ENCODE measurements at places on chromosomes 16 and 17.
A peak's percentile ranks its signal among the peaks of the same experiment; 100 is the strongest.

DNA sequence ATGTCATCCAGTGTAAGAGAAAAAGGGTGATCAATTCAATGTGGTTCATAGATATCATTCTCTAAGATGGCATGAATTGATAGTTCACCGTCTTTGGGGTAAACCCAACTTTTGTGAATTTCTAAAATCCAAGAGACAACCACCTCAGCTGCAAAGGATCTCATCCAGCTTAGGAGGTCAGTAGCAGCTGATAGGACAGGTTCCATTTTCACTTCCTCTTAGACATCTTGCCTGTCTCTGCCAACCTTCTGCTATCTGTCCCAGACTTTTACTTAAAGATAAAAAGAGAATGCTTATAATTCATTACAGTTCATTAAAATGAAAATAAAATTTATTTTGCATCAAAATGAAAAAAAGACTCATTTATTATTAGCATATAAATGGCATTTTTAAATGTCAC is 468.2 kb downstream of the XYLT1 start:
- DNase-seq, result no peak

- DNase-seq, result no peak
Measured at GRCh38 chr16:68246666-68247065, 1.5 kb downstream of the PLA2G15 start.

DNA sequence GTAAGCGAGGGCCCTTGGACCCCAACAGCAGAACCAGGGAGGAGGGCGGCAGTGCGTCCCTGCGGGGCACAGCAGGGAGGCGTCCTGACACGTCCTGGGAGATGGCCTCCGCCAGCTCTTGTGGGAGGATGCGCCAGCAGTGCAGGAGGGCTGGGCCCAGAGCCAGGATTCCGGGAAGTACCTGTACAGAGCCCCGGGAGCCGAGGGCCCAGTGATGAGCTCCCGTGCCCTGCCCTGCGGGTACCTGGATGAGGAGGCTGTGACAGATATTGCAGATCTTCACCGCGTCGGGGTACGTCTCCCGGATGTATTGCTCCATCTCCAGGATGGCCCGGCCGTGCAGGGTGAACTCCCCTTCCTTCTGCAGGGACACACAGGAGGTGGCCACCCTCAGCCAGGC is 23.1 kb downstream of the KDM8 start:
- DNase-seq, result no peak

DNA sequence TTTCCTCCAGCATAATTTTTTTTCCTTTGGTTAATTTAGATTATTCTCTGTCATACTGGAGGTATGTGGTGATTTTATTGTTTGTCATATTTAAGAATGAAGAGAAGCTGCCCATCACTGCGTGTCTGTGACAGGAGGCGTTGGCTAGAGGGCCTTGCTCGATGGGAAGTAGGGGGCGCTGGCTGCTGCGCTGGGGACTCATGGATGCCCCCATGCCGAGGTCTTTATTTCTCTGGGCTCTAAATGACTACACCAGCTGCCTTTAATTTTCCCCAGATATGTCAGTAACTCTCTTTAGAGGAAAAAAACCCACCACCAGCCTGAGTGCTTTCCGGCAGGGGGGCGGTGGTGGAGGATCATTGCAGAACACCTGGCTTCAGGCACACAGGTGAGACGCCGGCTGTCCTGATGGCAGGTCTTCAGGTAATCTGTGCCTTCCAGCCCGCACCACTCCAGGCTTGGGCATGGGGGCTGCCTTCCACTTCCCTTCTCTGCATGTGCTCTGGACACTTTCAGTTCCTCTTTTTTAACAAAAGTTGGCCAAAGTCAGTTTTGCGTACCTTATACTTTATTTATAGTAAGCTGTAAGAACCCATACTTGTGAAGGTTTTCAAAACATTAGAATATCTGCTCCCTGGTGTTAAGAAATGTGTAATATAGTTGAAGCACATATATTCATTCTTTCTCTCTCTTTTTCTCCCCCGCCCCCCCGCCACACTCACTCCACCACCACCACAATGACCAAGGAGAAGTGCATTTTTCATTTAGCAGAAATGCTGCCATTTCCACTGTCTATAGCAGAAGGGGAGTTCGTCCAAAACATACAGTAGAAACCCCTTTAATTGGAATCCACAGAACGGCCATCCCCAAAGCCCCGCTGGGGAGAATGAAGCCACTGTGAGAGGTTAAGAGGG is 192.7 kb downstream of the RPTOR start:
- DNase-seq, result no peak

- no peak for DNase-seq
Measured at GRCh38 chr17:27376637-27377547, 79.4 kb upstream of the KSR1 start.

GRCh38 chr17:1785930-1786329 is 24.1 kb downstream of the SERPINF1 start:
- peak; percentile 52 for DNase-seq

DNA sequence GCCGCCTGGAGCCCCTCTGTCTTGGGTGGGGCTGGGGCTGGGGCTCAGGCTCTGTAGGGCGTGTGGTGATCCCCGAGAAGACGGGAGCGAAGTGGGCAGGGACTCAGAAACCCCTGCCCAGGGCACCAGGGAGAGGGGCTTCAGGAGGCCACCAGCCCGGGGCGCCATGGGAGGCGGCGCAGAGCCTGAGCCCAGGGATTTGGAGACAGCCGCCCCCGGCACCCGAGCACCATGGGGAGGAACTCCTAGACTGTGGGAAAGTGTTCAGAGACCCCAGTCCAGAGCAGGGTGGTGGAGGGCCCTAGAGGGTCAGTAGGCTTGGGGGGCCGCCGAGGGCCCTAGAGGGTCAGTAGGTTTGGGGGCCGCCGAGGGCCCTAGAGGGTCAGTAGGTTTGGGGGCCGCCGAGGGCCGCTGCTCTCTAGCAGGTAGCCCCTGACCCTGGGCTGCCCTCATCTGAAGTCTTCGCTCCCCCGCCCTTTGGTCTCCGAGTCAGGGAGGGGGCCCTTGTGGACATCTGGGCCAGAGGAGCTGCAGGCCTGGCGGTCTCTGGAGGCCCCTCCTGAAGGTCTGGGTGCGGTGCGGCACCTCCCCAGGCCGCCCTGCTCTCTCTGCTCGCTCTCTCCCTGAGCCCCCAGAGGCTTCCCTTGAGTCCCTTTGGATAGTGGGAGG is 734 bp downstream of the ARHGDIG start:
- no peak for DNase-seq

GRCh38 chr16:74290356-74290755 is 6.3 kb upstream of the PSMD7 start:
- no peak for DNase-seq

- DNase-seq, result no peak
Measured at GRCh38 chr16:9602189-9602588, 510.7 kb downstream of the HAPSTR1 start.

DNA sequence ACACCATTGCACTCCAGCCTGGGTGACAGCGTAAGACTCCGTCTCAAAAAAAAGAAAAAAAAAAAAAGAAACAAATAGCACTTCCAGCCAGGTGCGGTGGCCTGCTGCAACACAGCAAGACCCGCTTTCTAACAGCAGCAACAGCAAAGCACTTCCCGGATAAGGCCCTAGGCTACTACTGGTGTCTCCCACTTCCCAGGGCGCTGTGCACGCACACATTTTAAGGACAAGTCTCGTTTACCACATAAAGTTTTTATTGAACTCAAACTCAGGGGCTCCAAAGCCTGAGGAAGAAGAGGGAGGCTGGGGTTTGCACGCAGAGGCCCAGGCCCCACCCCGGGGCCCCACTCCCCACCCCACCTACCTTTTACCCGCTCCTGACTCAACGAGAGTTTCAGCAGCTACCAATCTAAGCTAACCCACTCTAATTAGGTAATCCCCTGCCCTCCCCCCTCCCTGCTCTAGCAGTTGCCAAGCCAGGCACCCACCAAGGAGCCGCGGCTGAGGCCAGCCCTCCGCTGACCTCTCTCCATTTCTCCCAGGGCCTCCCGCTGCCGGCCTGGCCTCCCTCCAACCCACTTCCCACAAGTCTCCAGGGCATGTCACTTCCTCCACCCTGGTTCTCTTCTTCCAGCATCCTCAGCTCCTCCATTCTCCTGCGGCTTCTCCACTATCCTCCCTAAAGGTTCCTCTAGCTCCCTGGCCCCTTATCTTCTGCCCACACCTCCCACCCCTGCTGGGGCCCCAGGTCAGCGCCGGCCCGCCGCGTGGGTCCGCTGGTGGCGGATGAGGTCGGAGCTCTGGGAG is 2.4 kb downstream of the ZNF768 start:
- peak; percentile 55 for DNase-seq

GRCh38 chr17:32523017-32523680 is 36.4 kb downstream of the CDK5R1 start:
- DNase-seq, result no peak

- DNase-seq, result no peak
Measured at GRCh38 chr17:76048711-76049110, 21.6 kb upstream of the EVPL start.

DNA sequence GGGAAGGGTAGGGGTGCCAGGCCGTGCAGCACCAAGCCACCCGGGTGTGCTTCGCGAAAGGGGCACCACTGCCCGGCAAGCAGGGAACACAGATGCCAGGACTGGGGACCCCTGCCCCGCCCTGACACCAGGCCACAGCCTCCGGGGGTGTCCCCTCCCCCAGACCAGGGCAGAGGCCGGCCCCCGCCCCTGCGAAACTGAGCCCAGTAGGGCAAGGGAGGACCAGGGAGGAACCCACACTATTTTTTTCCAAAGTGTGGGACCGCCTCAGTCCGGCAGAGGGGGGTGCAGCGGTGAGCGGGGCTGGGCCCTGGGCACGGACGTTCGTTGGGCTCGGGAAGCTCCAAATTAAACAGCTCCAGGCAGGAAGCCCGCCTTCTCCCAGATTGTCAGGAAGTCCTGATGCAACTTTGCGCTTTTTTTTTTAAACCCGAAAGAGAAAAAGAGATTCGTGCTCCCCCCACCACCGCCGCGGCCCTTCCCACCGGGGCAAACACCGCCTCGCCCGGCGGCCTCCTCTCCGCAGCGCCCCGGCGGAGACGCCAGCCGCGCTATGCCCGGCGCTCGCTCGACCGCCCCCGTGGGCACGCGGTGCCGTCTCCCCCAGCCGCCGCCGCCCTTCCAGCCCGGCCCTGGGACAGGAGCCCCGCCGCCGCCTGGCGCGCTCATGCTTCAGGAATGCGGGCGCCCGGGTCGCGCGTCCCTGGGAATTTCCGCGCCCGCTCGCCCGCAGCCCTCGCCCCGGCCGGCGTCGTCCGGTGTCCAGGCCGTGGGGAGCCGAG is 755 bp downstream of the PIEZO1 start:
- peak; percentile 73 for DNase-seq

GRCh38 chr16:61812251-61812650 is 224.0 kb downstream of the CDH8 start:
- no peak for DNase-seq

- peak; percentile 57 for DNase-seq
Measured at GRCh38 chr17:1315891-1316403, 36.5 kb downstream of the TRARG1 start.

DNA sequence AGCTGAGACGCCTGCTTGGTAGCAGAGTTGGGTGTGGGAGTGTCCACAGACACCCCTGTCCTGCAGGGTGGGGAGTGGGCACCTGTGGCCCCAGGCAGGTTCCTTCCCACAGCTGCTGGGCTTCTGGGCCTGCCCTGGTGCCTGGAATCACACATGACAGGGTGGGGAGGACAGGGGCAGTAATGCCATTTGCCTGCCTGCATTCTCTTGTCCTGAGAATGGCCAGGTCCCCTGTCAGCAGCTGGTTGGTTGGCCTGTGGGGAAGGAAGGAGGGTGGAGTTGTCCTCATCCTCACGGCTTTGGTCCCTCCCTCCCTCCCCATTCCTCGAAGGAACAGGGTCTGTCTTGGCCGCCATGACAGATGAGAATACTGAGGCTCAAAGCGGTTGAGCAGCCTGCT is 5.2 kb downstream of the PRSS53 start:
- DNase-seq, result no peak

DNA sequence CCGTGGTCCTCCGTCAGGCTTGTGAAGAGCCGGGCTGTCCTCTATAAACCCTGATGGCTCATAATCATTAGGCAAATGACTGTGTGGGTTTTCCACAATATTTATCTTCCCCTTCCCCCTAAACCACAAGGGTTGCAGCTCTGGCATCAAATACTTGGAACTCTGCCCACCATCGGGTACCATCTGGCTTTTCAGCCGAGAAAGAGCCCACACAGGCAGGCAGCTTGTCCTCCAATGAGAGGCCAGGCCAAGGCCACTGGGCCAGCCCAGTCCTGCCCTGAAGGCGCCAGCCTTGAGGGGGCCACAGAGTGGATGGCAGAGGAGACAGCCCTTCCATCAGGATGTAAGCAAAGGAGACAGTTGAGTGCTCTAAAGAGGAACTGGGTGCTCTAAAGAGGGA is 31.8 kb upstream of the NAT9 start:
- no peak for DNase-seq

DNA sequence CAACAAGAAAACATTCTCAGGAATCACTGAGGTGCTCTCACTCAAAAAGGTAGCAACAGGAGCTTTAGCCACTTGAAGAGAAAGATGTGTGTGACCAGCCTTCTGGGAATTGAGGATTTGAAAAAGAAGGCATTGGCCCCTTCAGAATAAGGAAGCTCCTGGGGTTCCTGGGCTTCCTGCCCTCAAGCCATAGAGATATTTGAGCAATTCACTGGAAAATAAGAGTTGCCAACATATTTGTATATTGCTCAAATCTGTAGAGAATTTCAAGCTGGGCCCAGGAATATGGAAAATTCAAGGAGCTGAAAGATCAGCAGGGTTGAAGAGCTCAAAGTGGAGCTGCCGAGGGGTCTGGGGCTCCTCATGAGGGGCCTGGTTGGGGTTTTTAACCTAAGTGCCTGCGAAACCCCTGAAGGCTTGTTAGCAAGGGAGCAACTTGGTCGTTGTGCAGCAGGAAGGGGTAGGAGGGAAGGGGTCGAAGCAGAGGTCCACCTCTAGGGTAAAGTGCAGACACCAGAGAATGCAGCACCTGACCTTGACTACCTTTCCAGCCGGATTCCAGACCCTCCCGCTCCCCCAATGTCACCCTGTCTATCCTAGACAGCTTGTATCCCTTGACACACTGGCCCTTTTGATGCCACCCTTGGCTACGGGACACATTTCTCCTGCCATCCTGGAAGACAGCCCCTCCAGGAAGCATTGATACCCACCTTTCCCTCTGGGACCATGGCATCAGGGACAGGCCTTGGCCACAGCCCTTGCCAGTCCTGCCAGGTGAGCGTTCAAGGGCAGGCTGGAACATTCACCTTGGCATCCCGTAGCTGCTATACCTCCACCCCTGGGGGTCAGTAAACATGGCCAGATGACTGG is 67.6 kb upstream of the SREBF1 start:
- DNase-seq, result no peak

DNA sequence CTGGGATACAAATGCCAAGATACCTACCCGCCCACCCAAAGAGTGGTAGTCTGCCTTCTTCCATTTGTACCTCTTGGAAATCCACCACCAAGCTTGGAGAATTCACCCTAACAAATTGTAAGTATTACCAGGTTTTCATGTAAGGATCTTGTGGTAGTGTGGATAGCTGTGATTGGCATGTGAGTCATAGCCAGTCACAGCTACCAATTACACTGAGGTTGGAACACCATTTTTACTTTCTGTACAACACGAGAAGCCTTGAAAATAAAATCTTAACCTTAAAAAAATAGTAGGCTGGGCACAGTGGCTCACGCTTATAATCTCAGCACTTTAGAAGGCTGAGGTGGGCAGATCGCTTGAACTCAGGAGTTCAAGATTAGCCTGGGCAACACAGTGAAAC is 18.5 kb upstream of the SLC35G3 start:
- no peak for DNase-seq

Data from left ventricle myocardium inferior (tissue), 1 donor.